Suppressor macrophage (primary cell): ENCODE measurements at places on chromosomes 1 and 21.

- no peak for DNase-seq
Measured at GRCh38 chr1:26346274-26347033, 7.5 kb downstream of the CRYBG2 start.

DNA sequence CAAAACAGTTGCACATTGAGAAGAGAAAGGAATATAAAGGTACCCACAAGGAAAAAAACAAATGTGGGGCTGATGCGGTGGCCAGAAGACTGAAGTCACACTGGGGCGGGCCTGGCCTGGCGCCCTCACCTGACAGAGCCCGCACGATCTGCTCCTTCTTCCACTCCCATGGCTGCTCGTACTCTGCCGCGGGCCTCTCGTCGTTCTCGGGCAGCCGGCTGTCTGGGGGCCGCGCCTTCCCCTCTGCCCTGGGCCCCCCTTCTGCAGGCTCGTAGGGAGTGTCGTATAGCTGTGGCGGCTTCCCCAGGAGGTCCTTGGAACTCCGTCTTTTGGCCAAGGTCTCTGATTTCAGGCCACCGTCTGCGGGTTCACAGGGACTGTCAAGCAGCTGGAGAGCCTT, 13.1 kb upstream of the TDRD10 start:
- DNase-seq: no peak

GRCh38 chr1:116322752-116323405, 50.2 kb upstream of the ATP1A1 start:
- DNase-seq: no peak

- no peak for DNase-seq
Measured at GRCh38 chr1:55957276-55957675, 622.1 kb downstream of the PLPP3 start.

- DNase-seq: no peak
Measured at GRCh38 chr1:57013522-57013921, 47.7 kb upstream of the C8B start.

DNA sequence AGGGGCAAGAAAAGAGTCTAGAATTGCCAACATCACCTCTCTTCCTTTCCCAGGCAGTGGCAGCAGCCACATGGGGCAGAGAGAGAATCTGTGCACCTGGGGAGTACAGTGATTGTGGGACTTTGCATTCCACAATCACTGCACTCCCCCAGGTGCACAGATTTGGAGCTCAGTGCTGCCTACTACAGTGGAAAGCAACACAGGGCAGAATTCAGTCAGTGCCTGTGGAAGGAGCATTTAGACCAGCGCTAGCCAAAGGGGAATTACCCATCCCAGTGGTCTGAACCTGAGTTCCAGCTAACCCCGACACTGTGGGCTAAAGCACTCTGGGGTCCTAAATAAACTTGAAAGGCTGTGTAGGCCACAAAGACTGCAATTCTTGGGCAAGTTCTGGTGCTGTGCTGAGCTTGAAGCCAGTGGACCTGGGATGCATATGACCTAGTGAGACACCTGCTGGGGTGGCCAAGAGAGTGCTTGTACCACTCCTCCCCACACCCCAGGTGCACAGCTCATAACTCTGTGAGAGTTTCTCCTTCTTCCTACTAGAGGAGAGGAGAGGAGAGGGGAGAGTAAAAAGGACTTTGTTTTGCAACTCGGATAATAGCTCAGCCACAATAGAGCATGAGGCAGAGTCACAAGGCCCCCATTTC, 50.3 kb downstream of the NUP210L start:
- DNase-seq: no peak
